ENCODE measurements at places on chromosomes 2 and 18.
A peak's percentile ranks its signal among the peaks of the same experiment; 100 is the strongest.

GRCh38 chr2:202530038-202530437 is 104.7 kb upstream of the FAM117B start:
- no peak for DNase-seq

DNA sequence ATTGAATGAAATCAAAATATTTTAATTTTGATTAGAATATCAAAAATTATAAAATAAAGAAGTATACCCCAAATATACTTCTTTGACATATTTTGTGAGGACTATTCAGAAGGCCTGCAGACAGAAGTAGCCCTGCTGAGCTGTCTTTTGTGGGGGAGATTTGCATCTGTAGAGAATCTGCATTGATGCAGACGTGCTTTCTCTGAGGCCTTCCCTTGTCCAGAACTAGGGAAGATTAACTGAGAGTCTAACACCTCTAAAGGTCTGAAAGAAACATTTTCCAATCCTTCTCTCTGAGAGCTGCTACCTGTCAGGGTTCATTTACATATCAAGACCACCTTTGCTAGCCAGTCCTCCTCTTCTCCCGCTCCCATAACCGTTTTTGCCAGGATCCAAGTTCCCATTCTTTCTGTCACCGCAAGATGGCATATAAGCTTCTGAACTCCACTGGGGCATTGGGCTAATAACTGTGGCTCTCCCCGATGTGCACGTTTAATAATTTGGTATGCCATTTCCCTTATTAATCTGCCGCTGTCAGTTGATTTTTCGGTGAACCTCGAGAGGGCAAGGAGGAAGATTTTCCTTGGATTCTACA is 510.4 kb upstream of the CNTNAP5 start:
- no peak for DNase-seq

DNA sequence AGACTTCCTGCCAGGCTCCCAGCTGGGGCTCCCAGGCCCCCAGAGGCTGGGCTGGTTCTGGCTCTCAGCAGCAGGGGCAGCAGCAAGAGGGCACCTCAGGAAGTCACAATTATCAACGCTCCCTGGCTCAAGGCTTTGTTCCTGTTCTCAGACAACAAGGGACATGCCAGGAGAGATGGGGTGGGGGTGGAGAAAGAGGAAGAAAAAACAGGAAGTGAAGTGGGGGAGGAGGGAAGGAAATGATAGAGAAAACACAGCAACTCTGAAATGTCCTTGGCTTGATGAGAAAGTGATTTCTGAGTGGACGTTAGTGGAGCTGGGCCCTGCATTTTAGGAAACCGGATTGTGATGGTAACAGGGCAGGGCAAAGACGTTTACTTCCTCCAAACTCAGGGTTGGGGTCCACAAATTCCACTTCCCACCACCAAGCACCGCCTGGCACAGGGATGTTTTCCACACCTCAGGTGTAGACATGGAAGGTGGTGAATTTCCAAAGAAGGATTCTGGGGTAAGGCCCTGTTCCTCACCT is 40.4 kb downstream of the CYRIA start:
- no peak for DNase-seq

GRCh38 chr2:169159686-169160085 is 90.3 kb downstream of the DHRS9 start:
- DNase-seq = no peak

- no peak for DNase-seq
Observed at GRCh38 chr2:54499661-54500060, 43.5 kb downstream of the SPTBN1 start.

- DNase-seq = no peak
Observed at GRCh38 chr18:58345875-58346274, 283.0 kb downstream of the ALPK2 start.

- no peak for DNase-seq
Observed at GRCh38 chr2:8193146-8193545, 488.7 kb upstream of the ID2 start.

- no peak for DNase-seq
Observed at GRCh38 chr2:171394164-171394740, 39.5 kb downstream of the METTL8 start.

- no peak for DNase-seq
Observed at GRCh38 chr18:45730832-45731575, 7.0 kb downstream of the SLC14A1 start.

DNA sequence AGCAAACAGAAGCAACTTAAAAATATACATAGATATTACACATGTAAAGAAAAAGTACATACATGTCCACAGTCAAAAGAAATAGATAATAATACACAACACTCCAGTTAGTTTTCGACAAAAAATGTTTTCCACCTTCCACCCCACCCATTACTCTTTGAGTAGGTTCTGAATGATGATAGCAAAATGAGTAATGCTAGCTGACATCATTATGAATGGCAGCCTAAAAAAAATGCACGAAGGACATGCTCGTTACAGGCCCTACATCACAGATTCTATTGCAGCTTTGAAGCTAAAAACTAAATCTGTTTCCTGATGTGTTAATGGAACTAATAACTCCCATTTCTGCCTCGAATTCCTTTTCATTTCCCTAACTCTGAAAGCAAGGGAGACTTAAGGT is 578.7 kb upstream of the NETO1 start:
- DNase-seq = no peak

GRCh38 chr2:101771910-101772321 is 74.4 kb downstream of the MAP4K4 start:
- DNase-seq = no peak

DNA sequence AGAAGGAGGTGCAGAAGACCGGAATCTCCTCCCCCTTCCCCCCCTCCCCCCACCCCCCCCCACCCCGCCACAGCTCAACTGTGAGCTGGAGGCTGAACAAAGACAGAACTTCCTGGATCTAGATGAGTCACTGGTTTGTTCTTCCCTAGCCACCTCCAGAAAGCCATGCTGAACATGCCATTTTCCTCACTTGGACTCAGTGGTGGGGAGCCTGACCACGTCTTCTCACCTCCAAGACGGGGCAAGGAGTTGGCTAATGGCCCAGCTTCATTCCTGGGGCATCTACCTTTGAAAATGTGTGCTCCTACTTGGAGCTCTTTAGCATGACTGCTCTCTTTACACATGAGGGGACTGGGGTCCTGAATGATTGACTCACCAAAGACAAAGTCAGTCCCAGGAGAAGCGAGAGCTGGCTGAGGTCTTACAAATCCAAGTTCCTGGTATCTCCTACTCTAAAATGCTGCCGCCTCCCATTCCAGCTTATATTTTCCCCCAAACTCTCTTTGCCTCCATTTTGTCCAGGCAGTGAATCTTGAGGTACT is 22.6 kb upstream of the FZD5 start:
- peak; percentile 69 for DNase-seq
